ENCODE measurements at places on chromosomes 13 and 19.

- DNase-seq = peak; percentile 47
Observed at GRCh38 chr13:27359199-27359821, 65.1 kb upstream of the GTF3A start.

GRCh38 chr19:15315101-15315500 is 17.2 kb downstream of the BRD4 start:
- no peak for DNase-seq

DNA sequence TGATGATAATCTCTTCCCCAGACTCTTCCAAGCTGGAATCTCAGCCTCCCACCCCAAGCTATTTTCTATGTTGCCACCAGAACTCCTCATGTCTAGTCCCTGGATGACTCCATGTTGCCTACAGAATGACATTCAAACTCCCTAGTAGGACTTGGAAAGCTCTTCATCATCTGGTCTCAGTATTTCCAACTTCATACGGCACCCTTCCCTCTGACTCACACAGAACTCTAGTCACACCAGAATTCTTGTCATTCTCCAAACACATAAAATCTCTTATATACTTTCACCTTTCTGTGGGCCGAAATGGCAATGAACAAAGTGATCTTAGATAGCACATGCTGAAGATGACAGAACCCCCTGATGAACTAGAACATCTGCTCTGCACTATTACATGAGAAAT is 86.2 kb downstream of the CAB39L start:
- DNase-seq = no peak

DNA sequence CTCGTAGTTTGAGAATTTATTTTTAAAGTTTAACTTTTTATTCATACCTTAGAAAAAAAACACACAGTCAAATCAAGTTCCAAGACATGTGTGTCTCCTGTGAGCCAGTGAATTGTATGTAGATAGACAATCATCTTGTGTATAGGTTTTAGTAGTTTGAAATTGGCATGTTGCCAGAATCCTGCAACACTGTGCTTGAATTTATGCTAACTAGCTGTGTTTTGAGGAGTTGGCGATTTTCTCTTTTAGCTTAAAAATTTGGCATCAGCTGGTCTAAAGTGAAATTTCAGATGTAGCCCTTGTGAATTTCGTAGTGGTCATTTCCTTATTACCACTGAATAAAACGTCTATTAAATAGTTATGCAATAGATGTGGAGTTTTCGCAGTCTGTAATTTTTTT is 213.2 kb downstream of the ATP8A2 start:
- no peak for DNase-seq

DNA sequence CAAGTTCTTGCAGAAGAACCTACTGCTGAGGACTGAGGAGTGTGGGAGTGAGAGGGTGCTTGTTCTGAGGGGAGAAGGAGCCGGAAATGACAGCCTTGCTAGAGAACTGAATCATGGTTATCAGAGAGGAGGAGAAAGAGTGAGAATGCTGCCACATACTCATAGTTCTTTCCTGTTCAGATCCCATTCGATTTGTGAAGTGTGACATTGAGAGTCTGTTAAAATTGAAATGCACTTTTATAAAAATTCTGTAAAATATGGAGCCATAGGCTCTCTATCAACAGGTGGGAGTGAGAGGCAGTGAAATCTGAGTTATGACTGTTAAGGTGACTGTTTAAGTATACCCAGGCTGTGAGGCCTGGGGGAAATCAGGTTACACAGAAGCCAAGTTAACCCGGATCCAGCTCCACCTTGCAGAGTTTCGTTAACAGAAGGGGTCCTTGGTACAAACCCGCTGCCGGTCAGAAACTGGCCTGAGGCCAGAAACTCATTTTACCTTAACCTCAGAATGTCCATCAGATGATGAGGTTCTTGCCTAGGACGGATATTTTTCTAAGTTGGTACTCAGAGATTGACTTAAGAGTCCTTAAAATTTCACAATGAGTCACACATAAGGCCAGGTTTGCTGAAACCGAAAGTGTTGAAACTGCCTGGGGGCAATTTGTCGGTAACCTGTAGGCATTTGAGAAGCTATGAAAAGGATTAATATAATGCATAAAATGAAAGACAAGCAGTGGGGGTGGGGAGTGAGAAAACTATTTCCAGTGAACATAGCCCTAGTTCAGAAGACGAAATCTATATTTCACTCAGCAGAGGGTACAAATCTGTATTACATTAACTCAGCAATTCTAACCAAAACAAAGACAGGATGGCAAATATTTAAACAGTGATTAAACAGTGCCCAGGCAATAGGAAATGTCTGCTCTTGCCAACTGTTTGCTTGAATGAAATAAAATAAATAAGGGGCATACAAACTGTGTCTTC is 350.5 kb downstream of the KCNRG start:
- DNase-seq = peak; percentile 34

GRCh38 chr13:20703780-20704458 is 420 bp downstream of the IL17D start:
- peak; percentile 60 for DNase-seq

- no peak for DNase-seq
Observed at GRCh38 chr13:36445278-36445677, 13.0 kb downstream of the CCNA1 start.

DNA sequence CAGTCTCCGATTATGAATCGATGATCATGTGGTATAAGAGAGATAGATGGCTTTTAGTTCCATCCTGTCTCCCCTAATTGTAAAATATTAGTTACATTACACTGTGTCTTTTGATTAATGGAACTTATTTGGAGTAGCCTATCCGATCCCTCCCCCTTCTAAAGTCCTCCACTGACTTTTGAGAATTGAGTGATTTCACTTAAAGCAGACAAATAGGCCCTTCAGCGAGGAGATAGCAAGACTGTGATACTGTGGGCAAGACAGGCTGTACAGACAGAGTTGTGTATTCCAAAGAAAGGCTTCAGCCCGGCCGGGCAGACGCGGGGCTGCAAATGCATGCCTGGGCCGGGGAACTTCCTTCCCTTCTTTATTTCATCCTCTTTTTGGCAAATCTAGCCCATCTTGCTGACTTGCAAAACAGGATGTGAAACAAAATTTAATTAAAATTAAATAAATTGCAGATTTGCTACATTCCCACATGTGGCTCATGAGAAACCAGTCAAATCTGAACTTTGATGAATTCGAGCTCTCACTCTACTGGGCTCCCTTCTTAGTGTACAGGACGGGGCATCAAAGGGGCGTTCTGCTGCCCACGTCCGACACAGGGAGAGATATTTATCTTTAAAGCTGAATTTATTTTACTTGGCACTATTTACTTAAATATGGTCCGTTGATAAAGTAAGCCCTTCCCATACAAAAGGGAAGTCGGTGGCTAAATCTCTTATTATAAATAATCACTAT is 314.8 kb downstream of the ZNF536 start:
- DNase-seq = no peak

GRCh38 chr19:2848616-2849015 is 7.3 kb downstream of the ZNF555 start:
- no peak for DNase-seq

- no peak for DNase-seq
Observed at GRCh38 chr13:30037766-30038165, 187.3 kb upstream of the UBL3 start.

- no peak for DNase-seq
Observed at GRCh38 chr13:68190818-68191217, 960.7 kb upstream of the PCDH9 start.

DNA sequence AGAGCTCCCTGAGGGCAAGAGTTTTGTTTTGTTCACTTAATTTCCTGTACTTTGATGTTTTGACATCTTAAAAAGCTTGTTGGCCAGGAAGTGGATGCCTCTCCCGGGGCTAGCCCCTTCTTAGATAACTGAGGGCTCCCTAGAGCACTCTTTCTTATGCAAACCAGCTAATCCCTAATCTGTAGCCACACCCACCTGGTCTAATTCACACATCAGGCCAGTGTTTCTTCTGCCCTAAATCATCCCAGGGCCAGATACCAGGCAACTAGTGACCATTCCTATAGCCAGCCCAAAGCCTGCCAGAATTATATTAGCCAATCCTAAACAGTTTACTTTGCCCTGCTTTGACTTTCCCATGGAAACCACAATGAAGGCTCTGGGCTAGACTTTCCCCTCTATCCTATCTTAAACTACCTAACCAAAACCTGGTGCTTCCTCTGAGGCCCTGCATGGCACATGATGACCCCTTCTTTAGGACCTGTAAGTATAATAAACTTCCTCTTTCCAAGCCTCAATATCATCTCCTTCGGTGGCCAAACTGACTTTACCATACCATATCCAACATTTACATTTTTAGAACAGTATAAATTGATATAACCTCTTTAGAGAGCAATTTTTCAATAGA is 24.8 kb downstream of the WBP4 start:
- no peak for DNase-seq

DNA sequence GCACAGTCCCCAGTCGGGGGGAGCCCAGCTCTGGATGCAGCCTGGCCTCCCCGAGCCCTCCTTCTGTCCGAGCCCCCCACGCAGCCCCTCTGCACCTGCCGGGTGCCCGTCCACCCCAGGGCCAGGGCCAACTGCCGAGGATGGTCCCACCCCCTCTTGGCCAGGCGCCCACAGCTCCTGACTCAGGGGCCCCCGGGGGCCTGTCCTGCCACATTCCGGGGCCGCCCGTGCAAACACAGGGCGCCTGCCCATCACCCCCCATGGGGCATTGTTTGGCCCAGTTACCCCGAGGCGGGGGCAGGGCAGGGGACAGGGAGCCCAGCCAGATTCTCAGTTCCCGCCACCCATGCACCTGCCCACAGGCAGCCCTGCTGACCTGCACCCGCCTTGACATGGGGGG is 5.3 kb upstream of the TCF3 start:
- DNase-seq = no peak

DNA sequence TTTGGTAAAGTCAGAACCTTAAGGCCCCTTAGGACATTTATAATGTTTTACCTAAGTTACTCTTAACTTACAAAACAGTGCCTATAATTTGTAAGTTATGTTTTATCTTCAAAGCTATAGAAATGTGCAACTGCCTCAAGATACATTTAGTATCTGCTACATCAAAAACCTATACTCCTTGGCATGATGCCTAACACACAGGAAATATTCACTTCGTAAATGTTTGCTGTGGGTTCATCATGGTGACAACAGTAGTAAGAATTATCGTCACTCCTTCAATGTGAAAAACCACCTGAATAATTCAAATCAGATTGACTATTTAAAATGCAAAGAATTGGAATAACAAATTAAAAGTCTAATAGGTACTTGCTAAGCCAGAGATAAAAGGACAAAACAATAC is 184.1 kb downstream of the DIAPH3 start:
- no peak for DNase-seq

GRCh38 chr13:32829269-32829668 is 187.0 kb upstream of the KL start:
- DNase-seq = no peak

GRCh38 chr19:18304458-18305310 is 18.2 kb downstream of the LSM4 start:
- peak; percentile 70 for DNase-seq

GRCh38 chr19:39351537-39352064 is 9.4 kb downstream of the SAMD4B start:
- DNase-seq = no peak

DNA sequence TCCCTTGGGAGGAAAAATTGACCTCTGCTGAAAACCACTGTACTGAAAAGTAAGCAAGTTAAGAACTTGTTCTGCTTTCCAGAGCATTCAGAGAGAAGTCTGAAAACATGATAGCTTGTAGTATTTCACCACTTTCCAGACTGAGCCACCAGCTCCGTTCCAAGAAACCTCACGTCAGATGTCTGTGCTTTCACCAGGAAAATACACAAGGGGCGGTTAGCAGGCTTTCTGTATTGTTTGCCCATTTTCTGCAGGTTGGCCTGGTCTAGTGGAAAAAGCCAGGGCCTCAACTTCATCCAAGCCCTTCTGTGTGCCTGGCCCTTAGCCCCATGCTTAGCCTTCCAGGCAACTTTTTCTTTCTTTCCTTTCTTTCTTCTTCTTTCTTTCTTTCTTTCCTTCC is 36.4 kb downstream of the RXFP2 start:
- DNase-seq = no peak

DNA sequence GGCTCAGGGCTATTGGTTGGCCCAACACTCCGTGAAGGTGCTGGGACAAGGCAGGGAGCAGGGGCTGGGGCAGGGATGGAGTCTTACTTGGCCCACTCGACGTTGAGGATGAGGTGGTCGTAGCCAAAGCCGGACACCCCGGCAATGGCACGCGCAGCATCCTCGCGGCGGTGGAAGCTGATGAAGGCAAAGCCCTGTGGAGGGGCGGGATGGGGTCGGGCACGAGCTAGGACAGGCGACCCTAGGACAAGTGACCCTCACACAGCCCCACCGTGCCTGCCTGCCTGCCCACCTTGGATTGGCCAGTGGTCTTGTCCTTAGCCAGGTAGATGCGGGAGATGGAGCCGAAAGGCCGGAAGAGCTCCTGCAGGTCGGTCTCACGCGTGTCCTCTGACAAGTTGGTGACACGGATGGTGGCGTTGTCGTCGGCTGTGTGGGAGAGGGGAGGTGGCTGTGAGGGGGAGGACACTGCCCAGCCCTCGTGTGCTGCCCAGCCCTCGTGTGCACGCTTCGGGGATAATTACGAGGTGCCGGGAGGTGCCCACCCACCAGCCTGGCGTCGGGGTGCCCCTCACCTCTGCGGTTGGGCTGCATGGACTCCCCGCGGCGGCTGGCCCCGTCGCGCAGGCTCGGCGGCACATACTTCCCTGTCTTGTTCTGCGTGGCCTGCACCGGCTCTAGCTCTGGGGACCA is 4.0 kb downstream of the P2RY11 start:
- DNase-seq = no peak

DNA sequence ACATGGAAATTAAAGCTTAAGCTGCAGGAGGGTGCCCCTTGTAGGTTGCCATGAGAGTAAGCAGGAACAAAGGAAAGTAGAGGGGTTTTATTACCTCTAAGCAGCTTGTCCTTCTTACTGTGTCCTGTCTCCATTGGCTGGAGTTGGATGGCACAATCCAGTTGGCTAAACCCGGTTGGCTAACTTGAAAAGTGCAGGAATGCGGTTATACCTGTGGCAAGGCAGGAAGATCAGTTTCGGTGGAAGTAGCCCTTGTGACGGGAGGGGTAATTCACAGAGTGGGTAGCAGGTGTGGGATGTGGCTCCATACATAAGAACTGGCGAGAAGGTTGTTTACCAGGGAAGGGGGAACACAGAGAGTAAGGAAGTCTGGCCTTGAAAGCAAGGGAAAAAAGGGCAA is 3.2 kb downstream of the ZNF726 start:
- no peak for DNase-seq
